ENCODE measurements at places on chromosomes 2 and 18. TPM values are rescaled to one million over a fixed set of nuclear protein-coding genes. Genes with fewer than 3 reads are reported as not detected.

- DNase-seq: no peak
Observed at GRCh38 chr2:78304678-78305077, 720.8 kb upstream of the REG3G start.

GRCh38 chr18:60202708-60203107, 169.9 kb downstream of the MC4R start:
- no peak for DNase-seq

GRCh38 chr18:24397694-24398368, at the start of gene OSBPL1A:
Gene OSBPL1A, minus strand, starts transcription at chr18:24397824. Its CDS starts 20,291 bp downstream, at chr18:24377533.
- peak; percentile 98 for DNase-seq

DNA sequence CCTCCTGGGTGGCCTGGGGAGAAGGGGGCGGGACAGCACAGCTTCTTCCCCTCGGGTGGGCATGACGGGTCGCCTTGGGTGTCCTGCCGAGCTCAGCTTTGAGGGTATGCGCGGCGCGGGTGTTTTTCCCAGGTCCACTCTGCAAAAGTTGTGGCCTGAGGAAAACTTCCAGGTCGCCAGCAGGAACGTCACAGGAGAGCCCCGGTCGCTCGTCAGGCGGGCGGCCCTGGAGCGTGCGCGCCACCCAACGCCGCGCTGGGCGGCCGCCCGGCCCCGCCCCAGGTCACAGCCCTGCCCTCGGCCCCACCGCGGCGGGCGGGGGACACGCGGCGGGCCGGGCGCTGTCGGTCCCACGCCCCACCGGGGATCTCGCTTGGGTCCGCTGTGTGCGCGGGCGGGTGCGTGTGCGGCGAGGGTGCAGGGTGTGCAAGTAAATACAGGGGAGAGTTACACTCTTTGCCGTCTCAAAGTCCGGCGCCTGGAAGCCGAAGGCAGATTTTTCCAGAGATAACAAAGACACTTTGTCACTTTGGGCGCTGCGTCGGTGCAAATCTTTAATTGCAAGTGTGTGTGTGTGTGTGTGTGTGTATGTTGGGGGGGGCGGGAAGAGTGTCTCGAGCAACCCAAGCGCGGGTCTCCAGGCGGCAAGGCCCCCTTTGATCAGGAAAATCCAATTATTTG, 616 bp upstream of the SP5 start:
- DNase-seq: peak; percentile 56

- no peak for DNase-seq
Observed at GRCh38 chr2:121501554-121501953, 29.1 kb upstream of the RNU4ATAC start.

DNA sequence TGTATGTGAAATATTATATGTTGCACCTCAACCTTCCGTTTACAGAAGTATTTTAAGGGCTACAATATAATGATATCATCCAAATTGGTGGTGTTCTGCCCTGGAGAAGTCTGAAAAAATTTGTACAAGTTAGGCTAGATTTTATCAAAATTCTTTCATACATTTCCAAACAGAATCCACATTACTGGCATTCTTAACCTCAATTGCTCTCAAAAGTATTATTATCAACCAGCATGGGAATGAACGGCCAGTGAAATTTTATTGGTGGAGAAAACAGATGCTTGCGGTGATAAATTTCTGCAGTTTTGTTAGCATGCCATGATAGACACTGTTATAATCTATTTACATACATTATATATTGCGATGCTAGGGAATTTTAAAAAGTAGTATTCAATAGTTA, 88.3 kb upstream of the TFPI start:
- no peak for DNase-seq

DNA sequence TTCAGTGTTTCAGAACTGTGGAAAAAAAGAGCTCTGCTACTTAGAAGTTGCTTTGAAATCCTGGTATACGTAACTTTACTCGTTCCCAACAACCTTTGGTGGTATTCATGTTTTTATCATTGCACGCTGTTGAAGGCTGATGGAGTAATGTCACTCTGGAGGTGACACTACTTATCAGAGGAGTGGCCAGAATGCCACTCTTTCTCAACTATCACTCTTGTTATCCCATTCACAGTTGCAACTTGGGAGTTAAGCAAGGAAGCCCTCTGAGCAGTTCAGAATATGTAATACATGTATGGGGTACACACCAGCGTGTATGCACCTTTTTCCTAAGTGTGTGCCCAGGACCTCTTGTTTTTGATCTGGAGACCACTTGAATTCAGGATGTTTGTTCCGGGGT, 53.6 kb downstream of the TANC1 start:
- no peak for DNase-seq

GRCh38 chr2:145984580-145984979, 1464.7 kb upstream of the ZEB2 start:
- no peak for DNase-seq

- no peak for DNase-seq
Observed at GRCh38 chr2:1422131-1422530, 8.9 kb downstream of the TPO start.

DNA sequence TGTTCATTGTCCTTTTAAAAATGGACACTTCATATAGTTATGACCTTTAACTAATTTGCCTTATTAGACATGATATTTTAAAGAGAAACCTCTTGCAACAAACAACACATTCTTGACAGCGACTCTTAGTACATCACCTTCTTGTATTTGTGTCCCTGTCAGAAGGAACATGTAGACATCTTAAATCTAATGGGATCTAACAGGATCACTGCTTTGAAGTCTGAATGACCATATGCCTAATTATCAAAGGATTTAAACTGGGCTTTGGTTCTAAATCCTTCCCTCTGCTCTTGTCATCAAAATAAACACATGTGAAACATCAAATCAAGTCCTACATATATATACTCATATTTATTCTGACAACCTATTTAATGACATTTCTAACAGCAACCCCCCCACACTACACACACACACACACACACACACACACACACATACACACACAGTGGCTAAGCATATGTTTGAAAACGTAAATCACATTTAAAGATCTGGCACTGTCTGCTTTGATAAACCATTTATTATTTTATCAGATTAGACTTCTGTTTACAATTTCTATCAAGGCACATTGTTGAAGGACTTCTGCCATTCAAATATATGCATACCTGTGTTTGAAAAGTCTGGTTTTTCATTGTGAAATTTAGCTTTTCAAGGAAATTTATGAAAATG, 4.2 kb downstream of the GALNT13 start:
- no peak for DNase-seq

GRCh38 chr18:10768221-10768620, 242.4 kb downstream of the NAPG start:
- no peak for DNase-seq

- no peak for DNase-seq
Observed at GRCh38 chr2:225379856-225380255, 19.7 kb upstream of the NYAP2 start.

DNA sequence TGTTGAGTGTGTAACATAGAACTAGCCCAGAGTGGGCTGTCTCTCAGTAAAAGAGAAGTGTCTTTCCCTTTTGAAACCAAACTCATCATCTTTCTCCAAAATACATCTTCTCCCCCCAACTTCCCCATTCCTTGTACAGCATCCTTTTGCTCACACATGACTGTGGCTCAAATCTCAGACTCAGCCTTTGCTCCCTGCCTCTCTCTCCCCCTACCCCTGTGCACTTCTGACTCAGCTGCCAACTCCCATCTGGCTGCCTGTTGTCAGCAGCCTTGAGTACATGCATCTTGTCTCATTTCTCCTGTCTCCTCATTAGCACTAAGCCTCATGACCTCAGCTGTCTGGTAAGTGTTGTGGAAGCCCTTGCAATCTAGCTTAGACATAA, 18.1 kb upstream of the MGAT4A start:
- no peak for DNase-seq

DNA sequence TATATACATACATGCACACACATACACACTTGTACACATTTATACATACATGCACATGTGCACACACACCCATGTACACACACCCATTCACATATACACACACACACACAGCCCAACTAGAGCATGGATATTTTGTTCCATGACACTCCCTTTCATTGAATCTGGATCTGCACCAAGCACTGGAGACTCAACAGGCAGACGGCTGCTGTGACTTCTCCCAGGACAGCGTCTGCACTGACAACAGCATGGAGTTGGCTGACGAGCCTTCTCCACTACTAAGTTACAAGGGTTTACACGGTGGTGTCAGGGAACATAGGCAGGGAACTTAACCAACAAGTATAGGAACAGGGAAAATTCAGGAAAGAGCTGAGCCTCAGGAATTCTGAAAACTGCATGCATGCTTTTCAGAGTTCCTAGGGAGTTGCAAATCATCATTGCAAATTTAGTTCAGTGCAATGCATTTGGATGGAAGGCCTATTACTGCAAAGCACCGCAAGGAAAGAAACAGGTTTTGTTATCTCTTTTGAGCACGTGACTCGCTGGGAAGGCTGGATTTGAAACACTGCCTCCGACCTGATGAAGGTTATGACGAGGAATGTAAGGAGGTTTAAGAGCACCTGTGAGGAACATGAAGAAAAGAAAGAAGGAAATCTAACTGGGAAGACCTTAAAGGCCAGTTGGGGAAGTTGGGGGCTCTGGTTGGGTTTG, 35.9 kb downstream of the TMEM18 start:
- DNase-seq: no peak

DNA sequence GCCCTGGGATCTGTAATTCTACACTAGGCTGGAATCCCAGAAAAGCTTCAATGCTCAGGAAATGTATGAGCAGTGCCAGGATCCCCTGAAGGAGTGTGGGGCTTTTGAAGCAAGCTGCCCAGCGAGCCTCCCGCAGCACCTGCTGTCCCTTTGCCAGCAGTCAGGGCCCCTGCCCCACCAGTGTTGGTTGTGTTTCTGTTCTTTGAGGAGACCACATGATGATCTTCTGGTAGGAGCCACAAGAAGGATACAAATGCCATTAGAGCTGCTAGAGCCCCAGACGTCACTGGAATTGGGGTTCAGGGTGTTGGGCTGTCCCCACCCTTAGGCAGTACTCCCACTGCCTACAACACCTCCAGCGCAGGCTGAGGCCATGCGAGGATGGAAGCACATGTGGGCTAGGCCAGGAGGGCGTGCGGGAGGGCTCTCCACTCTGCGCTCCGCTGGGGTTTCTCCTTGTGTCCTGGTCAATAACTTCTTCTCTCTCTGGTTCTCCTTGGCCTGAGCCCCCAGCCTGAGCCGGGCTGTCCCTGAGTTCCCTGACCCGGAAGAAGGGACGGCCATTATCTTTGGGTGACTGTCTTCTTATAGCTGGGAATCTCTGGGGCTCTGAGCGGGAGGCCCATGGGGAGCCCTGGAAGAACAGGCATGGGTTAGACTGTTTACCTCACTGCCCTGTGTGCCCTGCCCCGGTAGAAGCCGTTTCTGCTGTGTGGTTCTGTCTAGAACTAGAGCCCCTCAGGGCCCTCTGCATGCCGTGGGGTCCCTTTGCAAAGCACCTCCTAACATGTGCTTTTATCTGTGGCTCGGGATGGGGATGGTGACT, 73.9 kb downstream of the LRRFIP1 start:
- DNase-seq: peak; percentile 51

DNA sequence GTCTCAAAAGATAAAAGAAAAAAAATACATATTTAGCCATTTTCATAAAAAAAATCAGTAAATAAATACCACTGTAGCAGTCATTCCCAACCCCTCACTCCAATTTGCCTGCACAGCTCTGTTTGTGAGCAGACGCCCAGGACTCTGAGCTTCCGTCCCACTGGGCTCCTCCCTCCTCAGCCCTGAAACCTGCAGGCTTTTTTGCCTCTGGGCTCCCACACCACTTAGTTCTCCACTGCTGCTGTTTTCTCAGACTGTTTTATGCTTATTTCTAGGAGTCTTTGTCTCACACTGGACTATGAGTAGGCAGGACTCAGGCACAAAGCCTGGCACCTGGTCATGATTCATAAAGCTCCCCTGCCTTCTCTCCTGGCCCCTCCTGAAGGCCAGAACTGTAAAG, 6.1 kb upstream of the CXCR1 start:
- no peak for DNase-seq

DNA sequence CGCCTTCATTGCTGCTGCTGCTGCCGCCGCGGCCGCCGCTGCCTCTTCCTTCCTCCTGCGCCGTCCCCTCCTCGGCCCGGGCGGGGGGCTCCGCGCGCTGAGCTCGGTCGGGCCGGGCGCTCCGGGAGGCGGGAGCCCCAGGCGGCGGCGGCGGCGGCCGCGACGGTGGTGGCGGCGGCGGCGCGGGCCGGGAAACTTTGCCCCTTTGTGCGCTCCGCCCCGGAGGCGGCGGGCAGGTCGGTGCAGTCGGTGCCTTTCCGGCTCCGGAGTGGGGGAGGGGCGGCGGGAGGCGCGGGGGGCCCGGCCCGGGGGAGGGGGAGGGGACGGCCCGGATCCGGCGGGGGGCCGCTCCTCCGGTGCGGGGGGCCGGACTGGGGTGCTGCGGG, 205 bp downstream of the TET3 start:
- DNase-seq: peak; percentile 81

- no peak for DNase-seq
Observed at GRCh38 chr18:26648509-26649192, 100.3 kb upstream of the KCTD1 start.

DNA sequence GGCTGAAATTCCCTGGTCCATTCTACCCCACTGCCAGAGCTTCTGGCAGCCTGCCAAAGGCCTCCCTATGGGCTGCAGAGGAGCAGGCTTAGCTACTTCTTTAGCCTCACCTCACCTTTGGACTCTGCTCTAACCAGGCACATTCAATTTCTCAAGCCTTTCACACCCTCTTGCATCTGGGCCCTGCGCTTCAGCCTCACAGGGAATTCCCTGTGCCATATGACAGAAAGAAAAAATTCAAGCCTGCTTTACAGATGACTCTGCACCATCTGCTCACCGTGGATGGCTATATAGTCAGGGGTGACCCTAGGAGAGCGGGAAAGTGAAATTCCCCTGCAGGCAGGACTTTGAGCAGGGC, 62.5 kb downstream of the REEP1 start:
- DNase-seq: peak; percentile 85

- DNase-seq: no peak
Observed at GRCh38 chr2:59301466-59302402, 1060.6 kb upstream of the FANCL start.

GRCh38 chr2:50722776-50723175, 309.2 kb downstream of the NRXN1 start:
- DNase-seq: no peak

LAMA1 gene
- total RNA-seq: 2.7 TPM

PTPRM gene
- total RNA-seq: 15.3 TPM

PROM2 gene
- total RNA-seq: 35.8 TPM

TMEM37 gene
- total RNA-seq: 173 TPM

ANKRD30BL gene
- total RNA-seq: not detected

IL1RL1 gene
- total RNA-seq: 7.1 TPM

SLC19A3 gene
- total RNA-seq: 4.5 TPM

SETBP1 gene
- 97.2 TPM for total RNA-seq

AQP12B gene
- total RNA-seq: 3.9 TPM

All from mucosa of descending colon (tissue), 3 donors.